ENCODE measurements at places on chromosomes 3 and 15.

DNA sequence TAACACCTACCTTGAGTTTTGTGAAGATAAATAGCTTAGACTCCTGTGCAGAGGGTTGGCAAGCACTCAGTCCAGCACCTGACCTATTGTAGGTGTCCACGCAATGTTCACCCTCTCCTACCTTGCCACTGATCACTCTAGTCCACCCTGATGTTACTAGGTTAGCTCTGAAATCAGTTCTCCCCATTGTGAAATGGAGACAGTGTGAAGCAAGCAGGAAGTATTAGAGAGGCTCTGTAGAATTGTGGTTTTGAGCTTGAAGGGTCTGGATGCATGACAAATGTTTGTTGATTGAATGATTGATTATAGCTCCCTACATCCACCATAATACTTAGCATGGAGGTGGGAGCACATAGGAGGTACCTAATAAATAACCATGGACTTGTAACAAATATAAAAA, 199.7 kb downstream of the RPLP1 start:
- no peak for DNase-seq

DNA sequence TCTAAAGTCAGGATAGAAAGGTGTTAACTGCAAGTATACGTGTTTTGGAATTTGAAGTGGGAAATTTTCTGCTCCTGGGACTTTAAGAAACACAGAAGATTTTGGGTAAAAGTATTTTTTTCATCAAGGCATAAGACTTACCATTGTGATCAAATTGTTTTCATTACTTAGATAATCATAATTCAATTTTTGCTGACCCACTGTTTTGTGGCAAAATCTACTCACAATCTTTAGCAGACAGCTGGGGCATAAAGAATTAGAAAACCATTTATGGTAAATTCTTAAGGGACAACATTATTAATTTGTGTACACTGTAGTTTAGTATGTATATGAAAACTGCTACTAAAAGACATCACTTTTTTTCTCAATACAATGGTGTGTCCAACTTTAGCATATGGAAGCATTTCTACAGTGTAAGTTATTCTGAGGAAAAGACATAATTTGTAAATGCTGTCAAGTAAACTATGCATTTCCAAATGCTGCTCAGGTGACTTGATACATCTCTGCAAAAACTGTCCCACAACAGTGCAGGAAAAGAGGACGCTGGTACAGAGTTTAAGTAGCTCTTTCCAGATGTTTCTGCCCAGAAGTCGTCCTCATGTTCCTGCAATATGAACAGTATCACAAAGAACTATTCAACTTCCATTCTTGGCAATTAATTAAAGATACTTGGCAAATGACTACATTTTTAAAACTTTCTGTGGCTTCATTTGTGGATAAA, 52.3 kb downstream of the THSD4 start:
- no peak for DNase-seq

DNA sequence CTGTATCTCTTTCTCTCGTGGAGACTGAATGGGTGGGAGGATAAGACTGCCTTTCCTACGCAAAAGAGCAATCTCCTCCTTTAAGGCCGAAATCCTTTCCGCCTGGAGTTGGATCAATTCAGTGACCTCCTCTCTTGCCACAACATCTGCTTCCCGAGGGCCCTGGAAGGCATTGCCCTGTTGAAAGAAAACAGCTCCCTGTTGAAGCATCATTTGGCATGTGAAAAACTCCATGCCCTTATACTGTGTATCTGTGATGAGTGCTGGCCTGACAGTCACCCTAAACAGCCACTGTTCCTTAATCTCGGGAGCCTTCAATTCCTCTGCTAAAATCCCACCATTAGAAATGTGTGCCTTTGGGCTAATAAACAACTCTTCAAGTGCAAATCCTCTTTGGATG, 80.2 kb downstream of the BOC start:
- DNase-seq = no peak

DNA sequence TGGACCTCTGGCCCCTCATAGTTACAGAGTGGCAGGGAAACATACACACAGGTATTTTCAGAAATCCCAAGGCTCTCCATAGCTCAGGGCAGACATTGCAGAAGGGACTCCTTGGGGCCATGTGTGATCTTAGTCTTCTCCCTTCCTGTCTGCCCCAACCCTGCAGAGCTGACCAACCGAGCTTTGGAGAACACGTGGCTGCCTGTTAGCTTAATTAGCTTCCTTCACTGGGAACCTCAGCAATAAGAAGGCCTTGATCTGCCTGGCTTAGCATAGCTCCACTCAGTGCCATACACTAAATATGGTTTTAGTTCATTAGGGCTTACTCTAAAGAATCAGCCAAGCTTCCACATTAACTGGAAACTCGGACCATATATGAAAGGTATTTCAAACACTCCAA, 12.3 kb downstream of the LYZL4 start:
- DNase-seq = no peak

DNA sequence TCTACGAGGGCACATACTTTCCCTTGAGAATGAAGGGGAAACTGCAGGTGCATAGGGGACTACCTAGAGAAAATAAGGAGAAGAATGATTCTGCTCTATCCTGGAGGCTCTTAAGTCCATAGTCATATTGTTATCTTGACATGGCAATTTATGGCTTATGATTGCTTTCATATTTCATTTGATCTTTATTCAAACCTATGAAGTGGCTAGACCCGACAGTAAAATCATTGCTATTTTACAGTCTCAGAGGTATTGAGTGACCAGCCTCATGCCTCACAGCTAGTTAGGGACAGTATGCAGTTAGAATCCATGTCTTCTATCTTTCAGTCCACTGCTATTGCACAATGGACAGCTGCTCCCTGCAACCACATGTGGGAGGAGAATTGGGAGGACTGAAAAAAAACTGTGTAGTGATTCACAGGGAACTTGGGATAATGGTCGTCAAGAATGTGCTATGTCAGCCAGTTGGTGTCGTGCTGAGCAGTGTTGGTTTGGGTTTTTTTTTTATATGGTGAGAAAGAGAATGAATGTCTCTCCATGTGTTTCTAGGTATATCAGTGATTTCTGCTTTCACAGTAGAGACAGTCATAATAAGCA, 63.2 kb upstream of the SPPL2A start:
- peak; percentile 81 for DNase-seq

DNA sequence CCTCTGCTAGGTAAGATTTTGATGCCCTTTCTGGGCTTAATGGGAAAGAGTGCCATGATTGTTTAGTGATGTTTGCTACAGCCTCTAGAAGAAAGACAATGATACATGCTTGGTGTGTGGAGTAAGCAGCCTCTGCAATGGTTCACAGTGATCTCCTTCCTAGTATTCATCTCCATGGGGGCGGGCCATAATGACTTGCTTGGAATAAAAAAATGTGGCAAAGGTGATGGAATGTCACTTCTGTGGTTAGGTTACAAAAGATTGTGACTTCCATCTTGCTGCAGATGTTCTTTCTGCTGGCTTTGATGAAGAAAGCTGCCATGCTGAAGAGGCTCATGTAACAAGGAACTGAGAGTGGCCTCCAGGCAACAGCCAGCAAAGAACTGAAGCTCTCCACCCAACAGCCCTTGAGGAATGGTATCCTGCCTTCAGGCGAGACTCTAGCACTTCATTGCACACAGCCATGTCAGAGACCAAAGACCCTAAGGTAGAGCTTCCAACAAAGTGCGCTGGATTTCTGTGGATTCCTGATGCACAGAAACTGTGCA, 139.1 kb upstream of the LRIG1 start:
- no peak for DNase-seq

All from epithelial cell of proximal tubule (primary cell).